ENCODE measurements at places on chromosomes 3 and 15.

DNA sequence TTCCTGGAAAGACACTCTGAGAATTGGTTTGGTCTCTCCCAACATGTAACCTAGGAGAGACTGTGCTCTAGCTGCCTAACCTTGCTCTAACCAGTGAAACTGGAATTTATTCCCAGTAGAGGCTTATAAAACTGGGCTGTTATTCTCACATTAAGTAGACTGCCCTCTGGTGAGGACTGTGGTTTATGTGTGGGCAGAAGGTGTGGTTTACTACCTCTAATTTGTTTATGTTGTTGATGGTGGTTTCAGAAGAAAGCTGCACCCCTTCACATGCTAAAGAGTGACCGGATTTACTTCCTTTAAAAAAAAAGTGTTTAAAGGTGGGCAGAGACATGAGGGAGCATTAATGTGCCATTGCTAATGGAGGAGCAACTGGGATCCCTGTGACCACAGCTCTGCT lies 273.2 kb downstream of the MECOM start:
- no peak for DNase-seq

GRCh38 chr15:59473226-59473625 lies 35.2 kb downstream of the FAM81A start:
- peak; percentile 27 for DNase-seq

GRCh38 chr15:99708563-99708962 lies 24.7 kb downstream of the LYSMD4 start:
- no peak for DNase-seq

DNA sequence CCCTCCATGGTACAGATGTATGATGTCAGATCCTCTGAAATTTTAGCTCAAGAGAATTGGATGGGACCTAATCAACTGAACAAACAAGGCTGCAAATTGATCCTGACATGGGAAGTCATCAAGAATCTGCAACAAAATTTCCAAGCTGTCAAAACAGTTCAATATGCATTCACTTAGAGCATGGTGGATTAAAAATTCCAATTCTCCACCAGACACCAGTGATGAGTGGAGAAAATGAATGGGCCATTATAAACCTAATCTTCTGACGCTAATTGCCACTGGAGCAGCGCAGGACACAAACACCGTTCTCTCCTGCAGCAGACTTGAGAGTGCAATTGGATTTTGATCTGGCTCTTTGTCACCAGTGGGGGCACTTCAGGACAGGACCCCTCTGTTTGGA lies 94.2 kb downstream of the MINAR1 start:
- DNase-seq = no peak

- no peak for DNase-seq
Observed at GRCh38 chr3:43343185-43343584, 56.8 kb downstream of the SNRK start.

DNA sequence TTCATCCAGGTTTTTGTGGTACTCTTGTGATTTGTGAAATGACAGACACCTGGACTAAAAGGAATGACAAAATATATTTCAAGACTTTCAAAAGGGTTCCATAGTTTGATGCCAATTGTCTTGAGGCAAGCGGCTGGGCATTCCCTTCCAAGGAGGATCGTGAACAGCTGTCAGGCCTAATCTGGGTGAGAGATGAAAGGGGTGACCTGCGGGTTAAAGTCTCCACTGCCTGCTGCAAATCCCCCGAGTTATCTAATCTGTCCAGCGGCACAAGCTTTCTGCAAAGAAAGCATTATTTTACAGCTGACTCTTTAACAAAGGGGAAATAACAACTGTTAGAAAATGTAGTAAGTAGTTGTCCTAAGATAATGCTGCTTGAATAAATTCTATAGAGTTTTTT lies 128.7 kb upstream of the MB21D2 start:
- DNase-seq = no peak

DNA sequence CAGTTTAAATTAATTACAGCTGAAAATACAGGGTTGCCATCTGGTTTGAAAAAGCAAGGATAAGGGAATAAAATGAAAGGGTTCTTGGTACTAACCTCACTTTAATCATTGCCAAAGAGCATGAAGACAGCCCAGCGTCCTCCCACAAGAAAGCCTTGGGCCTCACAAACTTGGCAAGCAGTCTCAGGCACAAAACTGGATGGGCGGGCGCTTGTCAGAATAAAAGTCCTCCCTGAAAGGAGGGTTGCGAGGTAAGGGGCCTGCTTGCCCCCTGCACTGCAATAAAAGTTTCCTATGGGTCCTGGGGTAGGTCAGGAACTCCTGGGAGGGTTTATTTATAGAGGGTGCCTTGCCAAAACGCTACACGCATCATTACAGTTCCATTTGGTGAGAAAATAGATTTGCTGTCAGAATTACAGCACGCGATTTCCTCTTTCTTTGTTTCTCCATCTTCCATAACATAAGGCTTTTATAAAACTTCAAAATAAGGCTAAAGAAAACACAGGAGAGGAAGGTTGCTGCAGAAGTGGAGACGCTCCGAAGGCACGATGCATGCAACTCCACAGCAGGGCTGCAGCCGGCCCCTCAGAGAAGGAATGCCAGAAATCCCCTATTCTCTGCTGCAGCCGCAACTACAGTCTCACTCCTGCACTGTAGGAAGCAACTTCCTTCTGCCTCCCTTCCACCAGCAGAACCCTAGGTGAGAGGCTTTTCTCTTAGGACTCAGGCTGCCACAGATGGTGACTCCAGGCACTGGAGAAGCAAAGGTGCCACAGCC lies 61.3 kb downstream of the VGLL4 start:
- DNase-seq = no peak

DNA sequence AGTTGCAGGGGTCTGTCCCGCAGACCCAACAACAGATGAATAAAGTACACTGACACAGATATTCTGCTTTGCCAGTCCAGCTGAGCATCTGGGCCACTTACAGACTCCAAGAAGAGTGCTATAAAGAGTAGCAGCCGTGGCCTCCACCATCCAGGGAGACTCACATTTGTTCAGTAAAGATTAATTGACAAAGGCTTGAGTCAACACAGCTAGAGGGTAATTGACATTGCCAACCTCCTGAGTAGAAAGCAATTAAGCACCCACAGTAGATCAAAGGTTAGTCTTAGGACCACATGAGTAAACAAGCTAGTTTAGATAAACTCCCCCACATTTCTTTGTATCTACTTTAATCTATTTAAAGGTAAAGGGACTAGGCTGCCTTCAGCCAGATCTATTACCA lies 16.3 kb upstream of the CRTC3 start:
- DNase-seq = no peak

GRCh38 chr3:183883291-183884096 lies 1.2 kb downstream of the PARL start:
- no peak for DNase-seq

- DNase-seq = no peak
Observed at GRCh38 chr3:8509961-8510360, 8.3 kb downstream of the LMCD1 start.

- DNase-seq = peak; percentile 1
Observed at GRCh38 chr3:141575879-141576743, 89.3 kb downstream of the RASA2 start.

DNA sequence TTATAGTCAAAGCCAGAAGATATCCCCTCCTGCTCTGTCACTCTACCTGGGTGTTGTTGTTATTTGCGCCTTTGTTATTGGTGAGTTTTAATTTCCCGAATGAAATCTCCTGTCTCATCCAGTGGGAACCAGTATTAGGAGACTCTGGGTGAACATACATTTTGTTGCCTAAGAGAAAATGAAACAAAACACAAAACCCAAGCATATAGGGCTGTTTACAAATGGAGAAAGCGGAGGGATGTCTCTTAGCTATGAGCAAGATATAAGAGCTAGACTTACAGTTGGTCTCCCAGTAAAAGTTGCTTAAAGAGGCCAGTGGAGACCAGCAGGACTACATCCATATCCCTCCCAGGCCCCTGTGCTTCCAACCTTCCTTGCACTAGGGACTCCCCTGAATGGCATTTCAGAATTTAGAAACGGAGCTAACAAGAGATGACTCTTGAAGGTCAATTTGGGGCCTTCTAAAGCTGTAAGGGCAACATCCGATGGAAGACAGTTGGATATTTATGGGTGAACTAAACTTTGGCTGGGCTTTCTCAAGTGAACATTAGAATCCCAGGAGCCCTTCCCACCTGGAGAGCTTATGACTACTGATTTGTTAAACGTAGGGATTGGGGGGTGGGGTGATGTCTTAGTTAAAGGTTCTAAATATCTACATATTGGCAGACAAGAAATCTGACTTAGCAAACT lies 2.7 kb downstream of the EOMES start:
- DNase-seq = no peak

- DNase-seq = no peak
Observed at GRCh38 chr3:73622091-73622805, 2.5 kb downstream of the PDZRN3 start.

- DNase-seq = no peak
Observed at GRCh38 chr3:134713671-134714070, 62.8 kb upstream of the KY start.

DNA sequence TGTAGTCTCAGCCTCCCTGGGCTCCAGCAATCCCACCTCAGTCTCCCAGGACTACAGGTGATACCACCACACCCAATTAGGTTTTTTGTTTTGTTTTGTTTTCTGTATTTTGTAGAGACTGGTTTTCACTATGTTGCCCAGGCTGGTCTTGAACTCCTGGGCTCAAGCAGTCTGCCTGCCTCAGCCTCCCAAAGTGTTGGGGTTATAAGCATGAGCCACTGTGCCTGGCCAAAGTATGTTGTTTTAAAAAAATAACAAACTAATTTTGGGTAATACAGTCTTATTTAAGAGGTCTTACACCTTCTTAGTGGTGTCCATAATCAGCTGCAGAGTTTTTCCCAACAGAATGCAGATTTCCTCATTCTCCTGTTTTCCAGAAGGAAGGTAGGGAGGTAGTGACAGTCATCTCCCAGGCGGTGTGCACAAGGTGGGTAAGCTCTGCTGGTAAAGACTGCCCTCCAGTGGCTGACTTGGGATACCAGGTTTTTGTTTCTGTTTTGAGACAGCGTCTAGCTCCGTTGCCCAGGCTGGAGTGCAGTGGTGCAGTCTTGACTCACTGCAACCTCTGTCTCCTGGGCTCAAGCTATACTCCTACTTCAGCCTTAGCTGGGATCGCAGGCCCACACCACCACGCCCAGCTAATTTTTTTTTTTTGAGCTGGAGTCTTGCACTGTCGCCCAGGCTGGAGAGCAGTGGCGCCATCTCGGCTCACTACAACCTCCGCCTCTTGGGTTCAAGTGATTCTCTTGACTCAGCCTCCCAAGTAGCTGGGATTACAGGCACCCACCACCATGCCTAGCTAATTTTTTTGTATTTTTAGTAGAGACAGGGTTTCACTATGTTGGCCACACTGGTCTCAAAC lies 58.4 kb downstream of the MAP6D1 start:
- peak; percentile 18 for DNase-seq

DNA sequence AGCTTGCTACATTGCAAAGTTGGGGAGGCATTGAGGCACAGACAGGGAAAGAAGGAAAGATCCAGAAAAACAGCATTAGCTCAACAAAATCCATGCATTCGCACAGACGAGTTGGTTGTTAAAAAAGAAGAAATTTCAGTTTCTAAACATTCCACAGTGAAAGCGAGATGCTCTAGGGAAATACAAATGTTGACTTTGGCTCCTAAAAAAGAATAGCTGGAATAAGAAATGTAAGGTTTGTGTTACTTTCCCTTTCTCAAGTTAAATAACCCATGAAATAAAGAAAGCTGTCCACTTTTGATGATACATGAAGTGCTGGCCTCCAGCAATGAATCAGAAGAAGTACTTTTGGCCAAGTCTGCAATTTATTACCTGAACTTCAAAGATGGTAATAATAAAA lies 465.1 kb downstream of the ERC2 start:
- no peak for DNase-seq

DNA sequence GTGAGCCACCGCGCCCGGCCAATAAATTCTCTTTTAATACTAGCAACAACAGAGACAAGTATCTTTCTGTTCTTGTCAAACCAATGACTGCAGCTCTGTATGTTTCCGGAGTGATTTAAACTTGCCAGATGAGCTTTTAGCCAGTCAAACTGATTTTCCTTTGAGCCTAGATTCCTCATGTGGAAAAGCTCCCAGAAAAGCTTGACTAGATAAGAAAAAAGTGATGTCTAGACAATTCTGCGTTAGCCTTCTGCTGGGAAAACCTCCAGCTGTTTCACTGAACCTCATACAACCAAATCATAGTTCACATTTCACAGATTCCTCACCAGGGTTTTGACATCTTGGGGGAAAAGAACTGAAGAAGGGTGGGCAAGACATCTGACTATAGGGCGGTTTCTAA lies 78.6 kb downstream of the MAGI1 start:
- DNase-seq = no peak

DNA sequence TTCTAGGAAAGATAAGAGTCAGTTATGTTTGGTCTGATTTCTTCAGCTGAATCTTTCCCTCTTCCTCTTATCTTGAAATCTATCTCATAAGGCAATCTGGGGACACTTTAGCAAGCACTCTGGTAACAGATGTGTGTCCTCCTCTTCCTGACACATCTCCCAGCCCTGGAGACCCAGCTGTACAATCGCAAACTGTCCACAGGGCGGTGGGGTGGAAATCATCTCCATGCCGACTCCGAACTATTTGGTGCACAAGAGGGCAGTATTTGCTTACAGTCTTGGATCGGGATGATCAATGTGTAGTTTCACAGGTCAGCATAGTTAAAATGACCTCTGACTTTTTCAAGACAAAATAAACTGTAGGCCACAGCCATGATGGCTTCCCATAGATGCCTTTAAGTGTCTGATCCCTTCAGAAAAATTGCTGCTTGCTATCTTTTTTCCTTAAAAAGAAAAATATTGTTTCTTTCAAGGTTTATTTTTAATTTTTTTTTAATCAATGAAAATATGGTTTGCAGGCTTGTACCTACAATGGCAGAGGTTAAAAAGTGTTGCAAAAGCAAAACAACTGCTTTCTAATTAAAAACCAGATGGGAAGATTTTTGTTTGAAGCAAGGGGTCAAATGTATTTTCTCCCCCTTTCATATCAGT lies 17.7 kb downstream of the EEFSEC start:
- no peak for DNase-seq

Measured in GDM1 (cell line).